ENCODE measurements at places on chromosomes 6 and 20.

DNA sequence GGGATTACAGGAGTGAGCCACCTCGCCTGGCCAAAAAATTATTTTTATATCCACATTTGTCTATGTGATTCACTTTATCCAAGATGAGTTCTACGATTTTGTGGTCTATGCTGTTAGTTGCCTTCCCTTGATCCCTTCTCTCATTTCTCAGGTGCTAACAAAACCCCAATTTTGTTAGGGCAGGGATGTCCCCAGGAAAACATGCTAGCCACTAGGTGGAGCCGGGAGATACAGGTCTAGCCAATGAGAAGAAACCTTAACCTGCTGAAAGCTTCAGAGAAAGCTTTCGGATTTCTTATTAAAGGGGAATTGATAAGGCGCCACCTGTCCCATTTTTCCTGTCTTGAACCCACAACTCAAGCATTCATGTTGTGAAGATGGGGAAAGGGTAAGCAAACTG, 167.4 kb upstream of the OLIG3 start:
- peak; percentile 42 for DNase-seq

DNA sequence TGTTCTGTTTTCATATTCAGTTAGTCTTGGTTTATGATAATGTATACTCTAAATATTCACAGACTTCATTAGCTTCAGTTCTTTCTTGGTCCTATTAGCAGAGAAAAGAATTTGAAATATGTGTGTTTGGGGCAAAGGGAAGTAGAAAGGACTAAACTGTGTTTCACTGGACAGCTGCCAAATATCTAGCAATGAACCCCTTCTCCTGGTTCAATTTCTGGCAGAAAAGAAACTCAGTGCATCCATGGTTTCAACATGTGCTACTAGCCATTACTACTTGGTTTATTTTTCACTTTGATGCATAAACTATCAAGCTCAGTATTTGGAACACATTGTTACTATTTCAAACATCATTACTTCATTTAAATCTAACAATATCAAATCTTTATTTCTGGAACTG, 43.6 kb downstream of the FBXL4 start:
- DNase-seq = peak; percentile 39

GRCh38 chr6:119077643-119078375, 655 bp downstream of the FAM184A start:
- DNase-seq = peak; percentile 0

GRCh38 chr20:43549416-43550065, 9.3 kb upstream of the SGK2 start:
- DNase-seq = no peak

GRCh38 chr20:3658716-3659491, 4.3 kb downstream of the GFRA4 start:
- no peak for DNase-seq

All from EH (cell line).